ENCODE measurements at places on chromosomes 3 and 15.

DNA sequence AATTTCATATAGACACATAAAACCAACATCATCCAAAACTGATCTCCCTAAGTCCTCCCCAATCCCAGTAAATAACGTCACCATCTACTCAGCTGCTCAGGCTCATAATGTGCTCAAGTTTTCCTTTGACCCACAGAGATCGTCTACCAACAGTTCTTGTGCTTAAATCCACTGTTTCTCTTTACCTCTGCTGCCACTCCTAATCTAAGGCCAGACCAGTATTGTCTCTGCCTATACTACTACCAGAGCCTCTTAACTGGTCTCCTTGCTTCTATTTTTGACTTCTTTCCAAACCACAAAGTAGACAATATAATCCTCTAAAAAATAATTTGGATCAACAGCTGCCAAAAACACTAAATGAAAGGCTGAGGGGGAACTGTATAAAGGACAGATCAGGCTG is 65.3 kb downstream of the CLASP2 start:
- DNase-seq, result no peak

DNA sequence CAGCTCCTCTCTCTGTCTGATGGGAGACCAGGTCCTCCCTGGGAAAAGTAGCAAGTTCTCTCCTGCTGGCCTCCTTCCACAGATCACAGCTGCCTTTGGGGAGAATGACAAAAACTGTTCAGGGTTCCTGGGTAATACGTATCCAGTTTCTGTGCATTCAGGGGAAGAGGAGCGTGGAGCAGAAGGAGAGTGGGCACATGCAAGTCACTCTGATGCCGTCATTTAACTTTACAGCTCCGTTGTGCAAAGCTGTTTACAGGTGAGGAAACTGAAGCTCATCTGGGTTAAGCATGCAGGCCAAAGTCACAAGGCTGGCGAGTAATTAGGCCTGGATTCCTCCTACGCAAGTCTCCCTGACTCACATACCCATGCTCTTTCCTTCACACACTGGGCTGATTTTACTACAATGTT is 7.5 kb upstream of the TM4SF1 start:
- no peak for DNase-seq

DNA sequence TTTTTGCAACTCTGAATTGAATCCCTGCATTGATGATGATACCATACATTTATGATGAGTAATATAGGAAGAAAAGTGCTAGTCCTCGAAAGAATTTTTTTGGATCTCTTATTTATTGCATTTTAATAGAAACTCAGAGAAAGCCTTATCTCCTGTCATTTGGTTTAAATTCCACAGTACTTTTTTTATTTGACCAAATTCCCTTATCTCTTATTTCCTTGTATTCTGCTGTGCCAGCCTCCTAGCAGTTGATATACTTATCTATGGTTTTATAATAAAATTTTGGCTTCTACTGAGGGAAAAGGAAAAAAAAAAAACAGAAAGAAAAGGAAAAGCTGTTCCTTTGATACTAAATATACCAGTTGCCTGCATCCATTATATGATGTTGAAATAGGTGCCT is 535.1 kb upstream of the NR2F2 start:
- no peak for DNase-seq

- no peak for DNase-seq
Measured at GRCh38 chr15:39535466-39535865, 45.4 kb upstream of the THBS1 start.

GRCh38 chr3:53843195-53844177 is 2.7 kb downstream of the CHDH start:
- no peak for DNase-seq

DNA sequence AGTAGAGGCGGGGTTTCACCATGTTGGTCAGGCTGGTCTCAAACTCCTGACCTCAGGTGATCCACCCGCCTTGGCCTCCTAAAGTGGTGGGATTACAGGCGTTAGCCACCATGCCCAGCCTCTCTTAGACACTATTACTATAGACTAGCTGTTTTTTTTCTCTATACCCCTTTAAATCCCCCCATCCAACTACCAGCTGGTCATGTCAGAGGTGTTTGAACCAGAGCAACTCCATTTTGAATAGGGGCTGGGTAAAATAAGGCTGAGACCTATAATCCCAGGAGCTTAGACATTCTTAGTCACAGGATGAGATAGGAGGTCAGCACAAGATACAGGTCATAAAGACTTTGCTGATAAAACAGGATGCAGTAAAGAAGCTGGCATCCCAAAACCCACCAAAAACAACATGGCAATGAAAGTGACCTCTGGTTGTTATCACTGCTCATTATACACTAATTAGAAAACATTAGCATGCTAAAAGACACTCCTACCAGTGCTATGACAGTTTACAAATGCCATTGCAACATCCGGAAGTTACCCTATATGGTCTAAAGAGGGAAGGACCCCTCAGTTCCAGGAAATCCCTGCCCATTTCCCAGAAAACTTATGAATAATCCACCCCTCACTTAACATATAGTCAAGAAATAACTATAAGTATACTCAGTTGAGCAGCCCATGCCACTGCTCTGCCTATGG is 57.8 kb upstream of the GPD1L start:
- no peak for DNase-seq

- DNase-seq, result no peak
Measured at GRCh38 chr3:152550284-152550683, 281.6 kb downstream of the MBNL1 start.

GRCh38 chr15:100731267-100732152 is 129.1 kb downstream of the ASB7 start:
- DNase-seq, result no peak

DNA sequence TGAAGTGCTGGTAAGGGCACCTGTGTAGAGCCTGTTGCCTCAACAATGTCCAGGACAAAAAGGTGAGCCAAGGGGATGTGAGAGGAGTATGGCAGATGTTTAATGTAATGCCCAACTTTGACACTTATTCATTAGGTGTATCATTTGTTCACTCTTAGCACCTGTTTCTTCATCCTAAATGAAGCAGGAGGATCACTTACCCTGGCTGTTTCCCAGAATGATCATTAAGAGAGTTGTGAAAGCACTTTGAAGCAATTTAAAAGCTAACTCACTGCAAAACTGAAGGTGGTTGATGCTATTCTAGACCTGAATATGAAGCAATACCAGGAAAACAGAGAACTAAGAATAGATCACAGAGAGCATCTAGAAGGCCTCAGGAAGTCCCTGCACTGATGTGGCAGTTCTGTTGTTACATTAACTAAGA is 3.4 kb upstream of the HHLA2 start:
- DNase-seq, result peak; percentile 42

Data from SIG-M5 (cell line).